HT-29 (cell line): ENCODE measurements at places on chromosomes 1 and 21.

GRCh38 chr1:70057500-70057899 is 147.9 kb downstream of the LRRC40 start:
- DNase-seq: no peak

DNA sequence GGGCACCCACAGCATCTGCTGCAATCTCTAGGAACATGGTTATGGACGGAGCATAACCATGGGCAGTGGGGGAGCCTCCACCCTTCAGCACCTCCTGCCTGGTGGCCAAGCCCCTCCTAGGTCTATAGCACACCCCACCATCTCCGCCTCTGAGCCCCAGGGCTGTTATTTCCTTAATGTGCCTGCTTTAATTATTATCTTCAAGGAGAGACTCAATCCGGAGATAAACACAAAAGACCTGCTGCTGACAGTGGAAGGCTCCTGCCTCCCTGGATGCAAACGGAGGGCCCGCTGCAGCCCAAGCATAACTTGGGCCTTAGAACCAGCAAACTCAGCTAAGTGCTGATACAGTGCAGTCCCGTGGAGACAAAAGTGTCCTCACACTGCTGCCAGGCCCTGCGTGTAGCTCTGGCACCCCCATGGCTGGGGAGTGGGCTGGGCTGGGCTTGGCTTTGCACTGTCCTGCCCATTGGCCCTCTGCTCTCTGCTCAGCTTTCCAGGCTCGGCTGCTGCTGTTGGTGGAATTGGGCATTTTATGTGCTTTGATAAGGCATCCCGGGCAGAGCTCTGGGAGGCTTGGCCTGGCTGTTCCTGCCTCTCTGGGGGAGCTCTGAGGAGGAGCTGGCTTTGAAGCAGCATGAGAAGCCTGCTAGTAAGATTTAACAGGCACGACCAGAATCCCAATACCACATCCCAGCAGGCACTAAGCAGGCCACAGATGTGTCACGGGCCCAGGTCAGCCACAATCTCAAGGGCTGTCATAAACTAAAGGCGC is 620.2 kb downstream of the PTPRU start:
- DNase-seq: no peak

DNA sequence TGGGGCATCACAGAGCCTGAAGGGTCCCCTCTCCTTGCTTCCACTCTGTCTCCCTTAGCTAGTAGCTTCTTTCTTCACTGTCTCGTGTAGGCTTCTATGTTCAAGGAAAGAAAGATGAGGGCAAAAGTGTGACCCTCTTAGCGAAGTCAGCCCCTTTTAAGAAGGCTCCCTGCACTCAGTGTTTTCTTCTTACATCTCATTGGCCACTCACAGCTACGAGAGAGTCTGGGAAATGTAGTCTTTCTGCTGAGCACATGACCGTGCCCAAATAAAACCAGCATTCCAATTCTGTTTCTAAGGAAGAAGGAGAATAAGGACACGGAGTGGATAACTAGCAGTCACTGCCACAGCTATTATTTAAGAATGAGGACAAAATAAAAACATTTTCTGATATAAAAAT is 104.9 kb upstream of the TNR start:
- no peak for DNase-seq

DNA sequence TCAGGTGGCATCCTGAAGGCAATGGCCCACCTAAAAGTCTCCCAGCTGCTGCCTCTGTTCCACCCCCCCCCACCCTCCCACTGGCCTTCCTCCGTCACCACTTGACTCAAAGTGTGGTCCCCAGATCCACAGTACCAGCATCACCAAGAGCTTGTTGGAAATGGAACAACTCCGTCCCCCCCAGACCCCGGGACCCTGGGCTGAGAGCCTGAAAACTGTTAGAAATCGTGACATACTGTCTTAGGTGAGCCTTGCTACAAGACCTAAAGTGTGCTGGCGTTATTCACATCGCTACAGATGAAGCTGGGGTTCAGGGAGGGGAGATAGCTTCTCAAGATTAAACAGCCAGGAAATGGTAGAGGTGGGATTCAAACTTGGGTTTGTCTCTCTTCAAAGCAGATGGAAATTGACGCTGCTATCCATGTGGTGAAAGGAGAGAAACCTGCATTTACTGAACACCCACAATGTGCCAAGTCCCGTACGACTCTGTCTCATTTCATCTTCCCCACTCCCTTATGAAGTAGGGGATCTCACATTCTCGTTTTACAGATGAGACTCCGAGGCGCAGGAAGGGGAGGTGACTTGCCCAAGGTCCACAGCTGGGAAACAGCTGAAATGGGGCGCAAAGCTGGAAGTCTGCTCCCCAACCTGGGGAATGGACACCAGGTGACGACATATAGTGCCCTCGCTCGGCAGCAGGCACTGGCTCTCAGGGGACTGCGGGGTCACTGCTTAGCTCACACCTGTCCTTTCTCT is 52.8 kb upstream of the IFFO2 start:
- DNase-seq: no peak

DNA sequence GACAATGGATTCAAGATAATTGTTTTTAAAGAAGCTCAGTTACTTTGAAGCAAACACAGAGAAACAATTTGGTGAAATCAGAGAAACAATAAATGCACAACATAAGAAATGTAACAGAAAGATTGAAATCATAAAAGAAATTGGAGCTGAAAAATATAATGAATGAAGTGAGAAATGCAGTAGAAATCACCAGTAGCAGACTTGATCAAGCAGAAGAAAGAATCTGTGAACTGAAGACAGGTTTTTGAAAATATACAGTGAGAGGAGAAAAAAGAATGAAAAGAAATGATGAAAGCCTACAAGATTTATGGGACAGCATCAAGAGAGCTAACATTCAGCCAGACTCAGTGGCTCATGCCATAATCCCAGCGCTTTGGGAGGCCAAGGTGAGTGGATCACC is 4.2 kb upstream of the SELP start:
- DNase-seq: no peak

DNA sequence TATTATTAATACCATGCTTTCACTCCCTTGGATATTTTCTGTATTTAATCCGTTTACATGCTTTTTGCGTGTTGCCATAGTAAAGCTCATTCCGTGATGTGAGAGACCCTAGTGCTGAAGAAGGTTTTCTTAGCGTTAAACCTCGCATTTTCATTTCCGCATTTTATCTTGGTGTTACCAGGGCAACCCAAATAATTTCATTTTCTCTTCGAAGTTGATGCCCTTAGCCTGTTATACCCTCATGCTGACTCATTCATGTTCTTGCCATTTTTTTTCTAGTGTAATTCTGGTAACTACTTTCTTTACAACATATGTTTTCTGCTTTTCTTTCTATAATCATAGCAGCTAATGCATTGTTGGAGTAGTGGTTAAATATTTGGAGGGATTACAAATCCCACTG is 37.2 kb downstream of the LRRC8C start:
- DNase-seq: no peak

DNA sequence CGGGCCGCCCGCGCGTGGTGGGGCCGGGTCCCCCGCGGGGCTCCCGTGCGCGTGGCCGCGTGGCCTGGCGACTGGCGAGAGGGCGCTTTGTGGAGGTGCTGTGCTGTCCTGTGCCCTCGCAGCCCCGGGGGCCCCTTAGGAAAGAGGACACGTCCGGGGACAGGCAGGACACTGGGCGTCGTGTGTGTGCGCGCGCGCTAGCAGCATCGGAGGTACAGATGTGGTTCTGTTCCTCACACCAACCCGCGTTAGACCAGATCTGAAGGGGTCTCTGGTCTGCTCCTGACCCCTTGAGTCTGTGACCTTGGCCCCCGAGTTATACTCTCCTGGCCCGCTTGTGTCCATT is 489 bp downstream of the ACTN2 start:
- no peak for DNase-seq

DNA sequence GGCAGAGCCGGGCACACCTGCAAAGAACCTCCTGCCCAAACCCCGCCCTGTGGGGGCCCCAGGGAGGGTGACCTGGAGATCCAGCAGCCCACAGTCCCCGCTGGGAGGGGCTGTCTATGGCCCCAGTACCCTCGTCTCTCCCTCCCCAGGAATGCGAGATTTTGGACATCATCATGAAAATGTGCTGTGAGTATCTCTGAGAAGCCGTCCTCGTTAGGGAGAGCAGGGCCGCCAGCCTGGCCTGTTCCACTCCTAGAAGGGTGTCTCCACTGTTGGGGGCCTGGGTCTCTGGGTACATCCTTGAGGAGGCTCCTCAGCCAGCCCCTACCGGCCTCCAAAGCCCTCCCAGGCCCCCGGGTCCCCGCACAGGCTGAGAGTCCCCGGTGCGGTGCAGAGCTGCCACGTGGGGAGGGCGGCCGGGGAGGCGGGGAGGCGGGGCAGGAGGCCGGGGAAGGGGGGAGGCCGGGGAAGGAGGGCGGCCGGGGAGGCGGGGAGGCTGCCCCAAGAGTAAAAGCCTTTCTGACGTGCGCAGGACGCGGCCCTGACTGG is 18.7 kb downstream of the COL6A1 start:
- DNase-seq: no peak

- no peak for DNase-seq
These were observed 27.9 kb downstream of the SSBP3 start for GRCh38 chr1:54378157-54378873.

GRCh38 chr1:204240233-204240632 is 26.4 kb upstream of the GOLT1A start:
- DNase-seq: no peak

- no peak for DNase-seq
These were observed 21.6 kb upstream of the KCNA2 start for GRCh38 chr1:110627764-110628163.

DNA sequence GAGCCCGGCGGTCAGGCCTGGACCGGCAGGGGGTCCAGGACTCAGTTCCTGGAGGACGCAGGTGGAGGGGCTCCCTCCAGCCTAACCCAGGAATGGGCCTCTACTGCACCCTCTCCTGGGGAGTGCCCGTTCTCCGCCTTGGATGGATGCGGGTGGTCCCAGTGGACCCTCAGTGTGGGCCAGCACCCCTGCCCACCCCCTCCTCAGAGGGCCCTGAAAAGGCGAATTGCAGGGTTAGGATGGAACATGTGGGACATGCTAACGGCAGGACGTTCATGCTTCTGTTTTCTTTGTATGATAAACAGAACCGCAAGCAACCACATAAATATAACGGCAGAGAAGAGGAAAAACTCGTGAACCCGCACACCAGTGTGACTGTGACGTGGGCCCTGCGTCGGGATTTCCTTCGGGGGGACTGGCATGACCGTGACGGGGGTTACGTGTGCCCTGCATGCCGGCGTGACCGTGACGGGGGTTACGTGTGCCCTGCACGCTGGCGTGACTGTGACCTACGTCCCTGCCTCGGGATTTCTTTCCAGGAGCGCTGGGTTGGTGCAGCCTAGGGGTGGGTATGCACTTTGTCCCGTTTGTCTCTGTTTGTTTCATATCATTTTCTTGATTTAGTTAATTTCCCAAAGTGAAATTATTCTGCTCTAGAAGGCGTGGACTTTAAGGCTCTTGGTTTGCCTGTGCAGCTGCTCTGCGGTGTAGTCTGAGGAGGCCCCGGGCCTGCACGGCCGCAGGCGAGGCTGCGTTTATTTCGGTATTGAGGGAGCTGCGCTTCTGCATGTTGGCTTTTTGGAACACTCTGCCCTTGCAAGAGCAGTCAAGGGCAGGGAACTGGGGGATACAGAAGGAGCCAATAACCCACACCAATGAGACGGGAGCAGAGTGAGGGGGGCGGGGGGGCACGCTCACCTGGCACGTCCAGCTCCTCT is 3.1 kb downstream of the FTCD start:
- DNase-seq: no peak
